Epithelial cell of proximal tubule (primary cell): ENCODE measurements at places on chromosomes 3 and 15. TPM values are rescaled to one million over a fixed set of nuclear protein-coding genes. Genes with fewer than 3 reads are reported as not detected.

The TTC21A gene
- total RNA-seq = 0.58 and 0.86 TPM in 2 replicates

The MORC1 gene
- not detected in 2 replicates for total RNA-seq

The CCDC54 gene
- not detected in 2 replicates for total RNA-seq

The DPPA2 gene
- total RNA-seq = not detected in 2 replicates

The CPNE4 gene
- 4.1 TPM in 1 of 2 replicates, not detected in the other for total RNA-seq

The RYR3 gene
- total RNA-seq = 0.75 TPM in 1 of 2 replicates, not detected in the other

The PPP1R14D gene
- not detected in 2 replicates for total RNA-seq

DNA sequence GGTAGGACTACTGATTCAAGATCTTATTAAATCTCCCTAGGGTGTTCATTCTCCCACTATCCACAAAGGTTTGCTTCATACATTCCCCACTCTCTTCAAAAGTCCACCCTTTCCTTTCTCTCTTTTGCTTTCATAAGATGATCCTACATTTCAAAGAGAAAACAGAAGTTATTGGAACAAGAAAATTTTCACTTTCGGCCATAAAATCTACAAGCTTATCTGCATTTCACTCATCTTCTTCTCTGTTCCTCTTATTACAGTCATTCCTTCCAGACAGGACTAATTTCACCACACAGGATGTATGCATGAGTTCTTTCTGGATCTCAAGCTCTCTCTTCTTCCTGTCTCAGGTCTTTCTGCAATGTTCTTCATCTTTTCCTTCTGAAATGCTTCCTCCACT lies 238.7 kb downstream of the ISL2 start:
- no peak for DNase-seq

DNA sequence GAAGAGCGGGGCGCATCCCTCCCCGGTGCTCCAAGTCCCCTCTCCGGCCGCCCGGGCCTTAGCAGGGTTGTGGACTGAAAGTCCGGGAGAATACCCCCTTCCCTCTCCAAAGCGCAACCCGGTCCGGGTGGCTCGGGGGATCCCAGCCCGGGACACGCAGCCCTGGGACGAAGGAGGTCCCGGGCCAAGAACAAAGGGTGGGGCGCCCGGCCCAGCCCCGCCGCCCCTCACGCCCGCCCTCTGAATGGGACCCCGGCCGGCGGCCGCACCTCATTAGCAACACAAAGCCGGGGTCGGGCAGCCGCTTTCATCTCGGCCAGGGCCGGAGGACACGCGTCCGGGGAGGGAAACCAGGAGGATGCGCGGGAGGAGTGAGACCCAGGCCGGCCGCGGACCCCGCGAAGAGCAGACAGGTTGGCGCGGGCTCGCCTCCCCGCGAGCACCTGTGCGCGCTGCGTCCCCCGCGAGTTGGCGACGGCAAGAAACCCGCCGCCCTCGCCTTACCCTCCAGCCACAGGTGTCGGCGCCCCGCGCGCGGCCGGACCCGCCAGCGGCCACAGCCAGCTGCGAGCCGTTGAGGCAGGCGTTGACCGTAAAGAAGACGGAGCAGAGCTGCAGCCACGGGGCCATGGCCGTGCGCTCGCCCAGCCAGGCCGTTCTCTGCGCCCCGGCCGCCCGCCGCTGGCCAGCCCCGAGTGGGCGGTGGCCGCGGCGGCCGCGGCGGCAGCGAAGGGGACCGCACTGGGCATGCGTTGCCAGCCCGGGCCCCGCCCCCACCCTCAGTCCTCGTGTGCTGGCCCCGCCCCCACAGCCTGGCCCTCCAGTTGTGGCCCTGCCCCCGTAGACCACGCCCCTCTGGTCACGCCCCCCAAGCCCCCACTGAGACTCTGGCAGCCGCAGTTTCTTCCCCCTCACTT lies at the start of gene IL17RD:
Gene IL17RD, minus strand, starts transcription at position 697 of the 917 bp plus-strand sequence. Its CDS starts 67 bp downstream, at position 630.
- DNase-seq = no peak

DNA sequence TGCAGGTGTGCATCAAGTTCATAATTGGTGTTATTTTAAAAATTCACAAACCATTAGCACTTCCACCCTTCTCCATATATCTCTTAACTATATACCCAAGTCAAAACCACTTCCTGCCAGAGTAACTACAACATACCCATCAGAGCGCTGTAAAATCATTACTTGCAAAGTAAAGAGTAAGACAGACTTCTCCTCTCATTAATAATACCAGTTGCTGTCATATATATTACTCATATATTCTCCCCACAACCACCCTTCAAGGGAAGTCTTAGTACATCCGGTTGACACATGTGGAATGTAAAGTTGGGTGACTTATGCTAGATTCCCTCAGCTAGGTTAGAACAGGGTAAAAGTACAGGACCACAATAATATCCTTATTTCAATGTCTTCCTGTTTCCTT lies 5.6 kb downstream of the TERC start:
- DNase-seq = no peak

DNA sequence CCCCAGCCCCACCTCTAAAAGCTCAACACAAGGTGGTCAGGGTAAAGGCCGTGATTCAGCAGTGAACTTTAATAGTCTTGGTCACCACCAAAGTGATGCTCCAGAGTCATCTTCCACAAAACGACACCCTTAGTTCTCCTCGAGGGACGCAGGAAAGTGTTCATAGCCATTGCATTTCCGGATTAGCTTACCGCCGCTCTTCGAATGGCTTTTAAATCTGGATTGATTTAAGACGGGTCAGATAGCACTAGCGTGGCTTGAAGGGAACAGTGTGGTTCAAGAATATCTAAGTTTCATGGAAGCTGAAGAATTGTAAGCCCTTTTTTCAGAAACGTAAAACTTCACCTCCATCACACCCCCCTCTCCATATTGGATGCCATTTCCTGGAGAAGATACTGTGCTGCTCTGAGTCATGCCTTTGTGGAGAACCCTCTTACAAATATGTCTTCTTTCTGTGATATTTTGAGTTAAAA lies 829 bp downstream of the RNF7 start:
- DNase-seq = peak; percentile 6

- no peak for DNase-seq
These were observed 46.1 kb downstream of the APBA2 start for GRCh38 chr15:28931828-28932227.
